ENCODE measurements at places on chromosomes 16 and 17.

GRCh38 chr16:87487361-87487924, 5.4 kb downstream of the ZCCHC14 start:
- peak; percentile 17 for DNase-seq

DNA sequence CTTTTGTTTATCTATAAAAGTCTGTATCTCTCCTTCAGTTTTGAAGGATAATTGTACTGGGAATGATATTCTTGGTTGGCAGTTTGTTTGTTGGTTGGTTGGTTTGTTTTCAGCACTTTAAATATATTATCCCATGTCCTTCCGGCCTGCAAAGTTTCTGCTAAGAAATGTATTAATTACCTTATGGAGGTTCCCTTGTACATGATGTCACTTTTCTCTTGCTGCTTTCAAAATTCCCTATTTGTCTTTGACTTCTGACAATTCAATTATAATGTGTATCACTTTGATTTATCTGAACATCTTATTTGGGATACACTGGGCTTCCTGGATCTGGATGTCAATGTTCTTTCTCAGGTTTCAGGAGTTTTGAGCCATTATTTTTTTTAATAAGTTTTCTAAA, 4.1 kb upstream of the KRT34 start:
- DNase-seq = no peak

- DNase-seq = no peak
These were observed 59.8 kb upstream of the NLRP1 start for GRCh38 chr17:5644065-5644464.

GRCh38 chr16:54936201-54936978, 5.7 kb downstream of the IRX5 start:
- DNase-seq = no peak

- no peak for DNase-seq
These were observed 491.0 kb downstream of the CDH13 start for GRCh38 chr16:83117810-83118209.

- no peak for DNase-seq
These were observed 223.0 kb downstream of the TANC2 start for GRCh38 chr17:63189082-63189481.

DNA sequence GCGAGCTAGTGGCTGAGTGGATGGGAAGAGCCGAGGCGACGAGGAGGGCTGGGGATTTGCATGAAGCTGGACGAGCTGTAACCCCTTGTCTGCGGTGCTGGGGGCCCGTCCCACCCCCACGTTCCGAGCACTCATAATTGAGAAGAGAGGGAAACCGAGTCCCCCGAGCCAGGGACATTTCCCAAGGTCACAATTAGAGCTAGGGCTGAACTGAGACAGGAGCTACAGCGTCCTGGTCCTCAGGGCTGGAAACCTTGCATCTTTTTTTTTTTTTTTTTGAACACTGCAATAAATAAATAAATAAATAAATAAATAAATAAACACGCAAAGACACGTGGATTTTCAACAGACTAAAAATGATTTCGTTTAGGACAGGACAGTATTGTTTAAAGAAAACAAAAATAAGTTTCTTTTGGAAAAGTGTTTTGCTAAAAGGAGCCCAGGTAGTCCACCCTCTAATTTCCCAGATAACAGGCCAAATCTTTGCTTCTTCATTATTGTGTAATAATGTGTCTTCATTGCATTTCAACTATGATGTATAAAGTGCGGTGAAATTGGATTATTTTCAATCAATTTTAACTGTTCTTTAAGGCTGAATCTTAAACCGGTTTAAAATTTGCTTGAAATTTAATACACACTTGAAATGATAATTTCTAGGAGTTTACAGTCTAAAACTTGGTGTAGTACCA, 992 bp downstream of the GDPD1 start:
- DNase-seq = no peak

DNA sequence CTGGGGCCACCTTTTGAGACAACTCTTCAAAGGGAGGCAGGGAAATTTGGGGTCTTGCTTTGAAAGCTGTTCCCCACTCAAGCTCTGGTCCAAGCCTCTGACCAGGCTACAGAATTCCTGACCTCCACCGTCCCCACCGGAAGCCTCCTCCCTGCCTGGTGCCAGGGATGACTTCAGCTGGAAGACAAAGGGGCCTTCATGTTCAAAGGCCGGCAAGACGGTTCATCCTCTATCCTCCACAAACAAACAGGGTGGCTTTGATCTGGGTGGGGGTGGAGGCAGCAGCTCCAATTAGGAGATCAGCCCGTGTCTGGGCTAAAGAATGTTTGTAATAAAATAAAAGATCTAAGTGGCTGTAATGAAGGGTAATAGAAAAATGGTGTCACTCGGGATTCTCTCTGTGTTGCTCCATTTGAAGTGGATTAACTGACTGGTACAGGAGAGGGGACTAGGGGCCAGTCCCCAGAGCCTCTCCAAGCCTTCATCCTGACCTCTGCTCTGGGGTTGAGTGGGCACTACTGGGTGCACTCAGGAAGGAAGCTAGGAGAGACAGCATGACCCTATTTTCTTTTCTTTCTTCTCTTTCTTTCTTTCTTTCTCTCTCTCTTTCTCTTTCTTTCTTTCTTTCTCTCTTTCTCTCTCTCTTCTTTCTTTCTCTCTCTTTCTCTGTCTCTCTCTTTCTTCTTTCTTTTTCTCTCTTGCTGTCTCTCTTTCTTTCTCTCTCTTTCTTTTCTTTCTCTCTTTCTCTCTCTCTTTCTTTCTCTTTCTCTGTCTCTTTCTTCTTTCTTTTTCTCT, 27.5 kb upstream of the NKD1 start:
- DNase-seq = no peak

DNA sequence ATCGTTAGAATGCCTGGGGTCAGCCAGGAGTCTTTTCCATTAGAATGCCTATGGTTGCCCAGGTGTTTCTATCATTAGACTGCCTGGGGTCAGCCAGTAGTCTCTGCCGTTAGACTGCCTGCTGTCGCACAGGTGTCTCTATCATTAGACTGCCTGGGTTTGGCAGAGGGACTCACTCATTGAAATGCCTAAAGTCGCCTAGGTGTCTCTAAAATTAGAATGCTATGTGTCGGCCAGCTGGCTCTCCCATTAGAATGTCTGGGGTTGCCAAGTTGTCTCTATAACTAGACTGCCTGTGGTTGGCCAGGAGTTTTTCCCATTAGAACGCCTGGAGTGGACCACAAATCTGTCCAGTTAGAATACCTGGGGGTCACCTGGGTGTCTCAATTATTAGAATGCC, 2266.5 kb downstream of the TP53TG3F start:
- no peak for DNase-seq

DNA sequence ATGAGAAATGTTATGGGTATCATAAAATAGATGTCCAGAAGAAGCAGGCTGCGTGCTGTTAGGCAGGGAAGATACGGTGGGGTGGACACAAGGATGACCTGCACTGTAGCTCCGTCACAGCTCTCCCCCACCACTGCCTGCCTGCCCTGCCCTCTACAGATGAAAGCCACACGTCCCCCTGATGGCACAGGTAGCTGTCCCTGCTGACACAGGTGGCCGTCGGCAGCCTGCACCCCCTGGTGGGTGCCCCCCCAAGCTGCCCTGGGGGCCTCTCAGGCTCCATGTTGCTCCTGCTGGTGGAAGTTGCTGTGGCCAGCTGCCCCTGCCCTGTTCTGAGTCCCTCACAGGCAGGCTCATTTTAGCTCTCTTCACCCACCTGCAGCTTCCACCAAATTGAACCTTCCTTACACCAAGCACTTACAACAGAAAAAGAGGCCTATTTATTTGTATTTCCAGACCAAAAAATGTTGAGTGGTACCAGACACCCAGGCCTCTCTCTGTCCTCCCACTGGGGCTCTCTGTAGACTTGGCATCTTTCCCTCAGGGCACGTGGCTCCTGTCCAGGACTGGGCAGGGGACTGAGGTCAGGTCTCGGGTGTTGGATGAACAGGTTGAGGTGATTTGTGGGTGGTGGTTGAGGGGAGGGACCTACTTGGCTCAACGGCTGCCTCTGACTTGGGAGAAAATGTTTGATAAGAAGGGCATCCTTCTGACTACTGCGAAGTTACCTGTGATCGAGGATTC, 50.1 kb upstream of the CACNG5 start:
- DNase-seq = no peak

- DNase-seq = no peak
These were observed 28.1 kb downstream of the USP32 start for GRCh38 chr17:60363700-60364405.

- no peak for DNase-seq
These were observed 21.6 kb upstream of the SHISA9 start for GRCh38 chr16:12879812-12880211.

DNA sequence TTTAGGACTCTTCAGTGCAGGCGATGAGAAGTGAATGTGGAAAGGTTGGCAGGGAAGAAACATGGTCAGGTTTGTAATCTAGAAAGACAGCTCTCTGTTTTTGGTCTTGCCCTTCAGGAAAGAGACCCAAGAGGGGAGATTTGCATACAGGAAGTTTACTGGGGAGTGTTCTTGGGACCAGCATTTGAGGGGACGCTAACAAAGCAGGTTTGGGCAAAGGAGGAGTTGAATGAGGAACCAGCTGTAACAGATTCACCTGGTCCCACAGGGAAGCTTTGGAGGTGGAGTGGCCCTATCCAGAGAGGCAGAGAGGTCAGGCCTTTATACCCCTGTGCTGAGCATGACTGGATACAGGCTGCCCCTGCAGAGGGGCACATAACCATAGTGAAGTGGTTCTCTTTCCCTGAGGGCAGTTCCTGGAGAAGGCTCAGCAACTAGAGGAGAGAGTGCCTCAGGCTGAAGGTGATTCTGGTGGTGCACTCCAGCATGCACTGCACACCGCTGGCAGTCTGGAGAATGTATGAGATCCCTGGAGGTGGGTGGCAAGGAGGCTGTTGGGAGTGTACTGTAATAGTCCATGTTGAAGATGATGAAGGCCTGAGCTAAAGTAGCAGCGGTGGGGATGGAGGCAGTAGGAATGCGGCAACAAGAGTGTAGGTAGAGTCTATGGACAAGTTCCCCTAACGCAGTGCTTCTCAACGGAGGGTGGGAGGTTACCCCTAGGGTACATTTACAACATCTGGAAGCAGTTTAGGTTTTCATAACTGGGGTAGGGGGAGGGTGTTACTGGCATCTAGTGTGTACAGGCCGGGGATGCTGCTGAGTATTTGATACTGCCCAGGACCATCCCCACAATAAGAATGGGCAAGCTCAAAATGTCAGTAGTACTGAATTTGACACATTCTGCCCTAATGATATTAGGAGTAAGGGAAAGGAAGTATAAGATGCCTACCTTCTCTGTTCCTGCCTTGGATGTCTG, 37.2 kb downstream of the MAP2K6 start:
- DNase-seq = no peak

GRCh38 chr17:8162997-8163977, 539 bp upstream of the VAMP2 start:
- DNase-seq = peak; percentile 24

DNA sequence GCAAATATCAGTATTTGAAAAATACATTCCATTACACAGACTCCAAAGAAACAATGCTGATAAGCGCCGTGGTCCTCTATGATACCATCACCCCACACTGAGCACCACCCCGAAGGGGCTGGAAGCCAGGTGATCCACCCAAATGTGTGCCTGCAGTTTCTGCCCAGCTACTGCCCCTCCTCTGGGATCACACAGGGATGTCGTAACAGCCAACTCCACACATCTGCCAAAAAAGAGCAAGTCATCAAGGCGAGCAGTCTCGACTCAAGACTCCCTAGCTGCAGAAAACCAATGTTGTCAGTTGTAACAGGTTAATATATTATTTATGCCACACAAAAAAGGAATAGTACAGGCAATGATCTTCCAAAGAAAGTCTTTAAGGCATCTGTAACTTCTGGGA, 21.0 kb downstream of the CYB5D2 start:
- DNase-seq = no peak

GRCh38 chr17:57655553-57655952, 89.5 kb downstream of the CCDC182 start:
- DNase-seq = no peak

DNA sequence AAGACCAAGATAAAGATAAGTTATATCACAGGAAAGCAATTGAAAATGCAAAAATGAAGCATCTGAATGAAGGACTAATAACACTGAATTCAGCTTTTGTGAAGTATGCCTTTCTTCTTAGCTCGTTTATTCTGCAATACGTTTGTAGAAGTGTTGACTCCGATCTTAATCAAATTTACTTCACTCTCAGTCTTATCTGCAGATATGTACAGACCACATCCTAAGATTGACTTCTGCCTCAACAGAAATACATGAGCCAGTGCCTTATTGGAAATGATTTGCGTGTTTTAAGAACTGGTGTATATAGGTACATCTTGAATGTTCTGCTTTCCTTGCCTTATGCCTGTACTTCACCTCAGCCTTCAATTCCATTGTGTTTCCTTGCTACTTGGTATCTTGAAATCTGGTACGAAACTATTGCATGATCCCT, 1.3 kb downstream of the ATF7IP2 start:
- DNase-seq = no peak

- DNase-seq = no peak
These were observed 21.9 kb upstream of the PHAF1 start for GRCh38 chr16:67087803-67088202.

DNA sequence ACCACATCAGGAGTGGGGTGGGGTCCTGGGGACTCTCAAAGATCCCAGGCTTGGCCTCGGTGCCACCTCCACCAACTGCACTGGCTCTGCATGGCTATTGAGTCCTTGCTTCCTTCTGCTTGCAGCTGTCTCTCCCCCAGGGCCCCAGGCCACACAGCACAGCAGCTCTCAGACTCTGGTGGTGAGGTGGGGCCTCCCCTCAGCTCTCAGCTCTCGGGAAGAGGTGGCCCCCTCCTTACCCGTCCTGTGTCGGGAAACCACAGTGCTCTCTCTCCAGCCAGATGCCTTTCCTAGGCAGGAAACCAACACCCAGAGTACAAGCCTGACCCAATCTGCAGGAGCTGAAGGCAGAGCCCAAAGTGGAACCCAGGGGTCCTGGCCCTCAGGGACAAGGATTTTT, 18.5 kb downstream of the SRCIN1 start:
- no peak for DNase-seq

GRCh38 chr17:7767405-7768021, 50.0 kb downstream of the DNAH2 start:
- no peak for DNase-seq

DNA sequence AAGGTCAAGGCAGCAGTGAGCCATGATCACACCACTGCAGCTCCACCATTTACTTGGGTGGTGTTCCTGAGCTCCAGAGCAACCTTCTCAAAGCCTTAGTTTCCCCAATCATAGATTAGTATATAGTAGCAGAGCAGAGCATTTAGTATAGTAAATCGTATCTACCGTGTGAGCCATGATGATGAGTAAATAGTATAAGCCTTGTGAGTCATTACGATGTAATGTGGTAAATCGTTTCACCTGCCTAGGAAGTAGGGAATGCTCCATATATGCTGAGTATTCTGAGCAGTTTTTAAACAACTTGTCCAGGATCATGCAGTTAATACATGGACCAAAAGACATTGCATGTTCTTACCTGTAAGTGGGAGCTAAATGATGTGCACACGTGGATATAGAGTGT, 66.4 kb downstream of the SCNN1B start:
- DNase-seq = no peak

- no peak for DNase-seq
These were observed 86.9 kb downstream of the RBBP6 start for GRCh38 chr16:24626256-24626655.
